ENCODE measurements at places on chromosomes 6 and 20.

DNA sequence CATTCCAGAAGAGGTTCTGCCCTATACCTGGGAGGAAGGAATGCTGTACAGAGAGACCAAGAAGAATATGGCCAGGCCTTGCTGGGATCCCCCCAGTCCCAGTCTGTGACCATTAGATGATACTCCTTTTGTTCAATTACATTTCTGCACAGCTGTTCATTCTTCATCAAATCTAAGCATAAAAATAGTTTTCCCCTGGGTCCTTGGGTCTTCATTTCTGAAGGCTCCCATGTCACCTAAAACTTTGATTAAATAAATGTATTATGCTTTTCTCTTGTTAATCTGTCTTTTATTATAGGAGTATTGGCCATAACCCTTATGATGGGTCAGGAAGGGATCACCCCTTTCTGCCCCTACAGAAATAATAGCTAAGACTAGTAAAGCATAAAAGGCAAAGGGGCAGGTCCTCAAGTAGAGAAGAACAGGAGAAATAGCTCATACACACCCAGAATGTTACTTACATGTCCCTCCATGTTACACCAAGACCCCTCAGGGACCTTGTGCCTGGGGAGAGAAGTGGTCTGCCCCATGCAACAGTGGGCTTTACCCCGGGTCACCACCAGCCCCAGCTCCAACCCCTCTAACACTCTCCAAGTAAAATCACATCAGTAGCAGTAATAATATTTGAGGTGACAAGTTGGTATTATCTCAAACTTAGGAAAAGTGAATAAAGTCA is 2.1 kb upstream of the LTA start:
- DNase-seq, result no peak

DNA sequence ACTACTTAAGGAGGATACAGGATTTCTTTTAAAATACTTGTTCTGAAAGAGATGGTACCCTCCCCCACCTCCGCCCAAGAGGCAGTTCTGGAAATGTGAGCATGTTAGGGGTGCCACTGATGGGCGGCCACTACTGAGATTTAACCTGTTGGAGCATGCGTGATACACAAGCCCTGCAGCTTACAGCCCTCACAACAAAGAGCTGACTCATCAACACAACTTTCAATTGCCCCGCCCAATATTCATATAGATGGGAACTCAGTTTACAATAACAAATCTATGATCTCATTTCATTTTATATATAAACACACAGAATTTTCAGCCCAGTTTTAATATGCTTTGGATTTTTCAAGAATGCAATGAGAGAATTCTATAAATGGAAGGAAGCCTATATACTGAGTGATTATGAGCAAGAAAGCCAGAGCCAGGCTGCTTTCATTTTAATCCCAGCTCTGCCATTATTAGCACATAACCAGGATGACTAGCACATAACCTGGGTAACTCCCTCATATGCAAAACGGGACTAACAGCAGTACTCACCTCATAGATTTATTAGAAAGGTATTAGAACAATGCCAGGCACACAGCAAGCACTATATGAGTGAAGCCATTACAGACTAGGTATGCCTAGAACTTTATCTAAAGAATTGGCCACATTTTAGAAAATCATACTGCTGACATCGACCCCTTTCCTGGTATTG is 45.6 kb upstream of the IPCEF1 start:
- no peak for DNase-seq

GRCh38 chr6:154710689-154711088 is 22.5 kb upstream of the SCAF8 start:
- no peak for DNase-seq

- no peak for DNase-seq
Observed at GRCh38 chr6:136521427-136521826, 28.8 kb downstream of the MAP7 start.

DNA sequence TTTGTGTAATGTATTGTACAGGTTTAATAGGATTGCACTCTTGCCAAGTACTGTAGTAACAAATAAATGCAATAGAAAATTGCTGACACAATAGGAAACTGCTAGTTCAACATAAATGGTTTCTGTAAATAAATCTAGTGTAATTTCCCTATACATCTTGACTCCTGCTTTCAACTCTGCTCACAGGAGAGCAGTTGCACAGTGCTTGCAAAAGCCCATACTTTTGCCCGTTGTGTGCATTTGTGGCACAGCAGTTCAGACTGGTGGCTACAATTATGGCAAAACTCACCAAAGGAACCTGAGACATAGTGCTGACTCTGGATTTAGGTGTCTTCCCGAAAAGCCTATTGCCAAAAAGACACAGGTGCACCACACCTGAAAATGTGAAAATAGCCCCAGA is 953.3 kb upstream of the SLC35B3 start:
- no peak for DNase-seq

GRCh38 chr6:50689210-50689609 is 24.1 kb upstream of the TFAP2D start:
- no peak for DNase-seq

DNA sequence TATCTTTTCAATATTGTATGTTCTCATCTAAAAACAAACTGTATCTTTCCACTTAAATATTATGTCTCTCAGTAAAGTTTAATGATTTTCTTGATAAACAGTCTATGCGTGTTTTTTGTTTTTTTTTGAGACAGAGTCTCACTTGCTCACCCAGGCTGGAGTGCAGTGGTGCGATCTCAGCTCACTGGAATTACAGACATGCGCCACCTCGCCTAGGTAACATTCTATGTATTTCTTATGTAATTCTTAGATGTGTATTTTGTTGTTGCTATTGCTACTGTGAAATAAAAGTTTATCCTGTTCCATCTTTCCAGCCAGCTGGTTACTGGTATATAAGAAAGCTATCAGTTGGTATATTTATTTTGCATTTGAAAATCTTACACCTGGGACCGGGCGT is 29.4 kb downstream of the ABHD12 start:
- no peak for DNase-seq

GRCh38 chr6:50724381-50725124 is 11.2 kb downstream of the TFAP2D start:
- no peak for DNase-seq

- DNase-seq, result no peak
Observed at GRCh38 chr6:153873541-153873940, 165.5 kb upstream of the OPRM1 start.

DNA sequence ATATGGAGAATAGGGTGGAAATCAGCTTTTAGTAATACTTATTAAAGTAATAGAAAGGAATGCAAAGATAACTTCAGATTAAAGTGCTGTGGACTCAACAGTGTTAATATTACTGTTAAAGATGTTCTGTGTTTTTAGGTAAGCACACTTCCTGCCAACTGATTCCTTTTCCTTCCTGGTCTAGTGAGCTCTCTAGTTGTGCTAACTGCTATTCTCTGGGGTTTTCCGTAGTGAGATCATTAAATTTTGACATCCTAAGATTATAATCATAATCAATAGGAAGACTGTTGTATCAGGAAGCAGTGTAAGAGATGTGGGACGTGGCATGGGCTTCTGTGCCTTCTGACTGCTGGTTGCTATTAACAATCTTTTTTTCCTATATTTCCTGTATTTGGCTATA is 1.2 kb upstream of the TMEM217 start:
- no peak for DNase-seq

GRCh38 chr6:385614-386013 is 5.9 kb upstream of the IRF4 start:
- DNase-seq, result no peak

- no peak for DNase-seq
Observed at GRCh38 chr6:100176311-100176950, 182.4 kb upstream of the MCHR2 start.

GRCh38 chr20:38170826-38171674 is 6.0 kb upstream of the TGM2 start:
- DNase-seq, result no peak

DNA sequence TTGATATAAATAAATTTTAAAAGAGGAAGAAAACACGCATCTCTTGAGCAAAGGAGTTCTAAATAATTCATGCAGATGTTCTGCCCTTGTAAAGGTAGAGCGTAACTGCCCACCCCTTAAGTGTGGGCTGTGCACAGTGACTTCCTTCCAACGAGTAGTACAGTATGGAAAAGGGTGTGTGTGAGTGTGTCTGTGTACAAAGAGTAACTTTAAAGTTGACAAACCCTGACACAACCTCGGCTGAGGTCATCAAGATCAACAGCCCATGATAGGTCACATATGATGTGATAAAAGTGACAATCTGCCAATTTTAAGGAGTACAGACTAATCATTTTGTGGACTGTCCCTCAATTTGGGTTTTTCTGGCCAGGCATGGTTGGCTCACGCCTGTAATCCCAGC is 225.7 kb downstream of the ATXN1 start:
- DNase-seq, result no peak

DNA sequence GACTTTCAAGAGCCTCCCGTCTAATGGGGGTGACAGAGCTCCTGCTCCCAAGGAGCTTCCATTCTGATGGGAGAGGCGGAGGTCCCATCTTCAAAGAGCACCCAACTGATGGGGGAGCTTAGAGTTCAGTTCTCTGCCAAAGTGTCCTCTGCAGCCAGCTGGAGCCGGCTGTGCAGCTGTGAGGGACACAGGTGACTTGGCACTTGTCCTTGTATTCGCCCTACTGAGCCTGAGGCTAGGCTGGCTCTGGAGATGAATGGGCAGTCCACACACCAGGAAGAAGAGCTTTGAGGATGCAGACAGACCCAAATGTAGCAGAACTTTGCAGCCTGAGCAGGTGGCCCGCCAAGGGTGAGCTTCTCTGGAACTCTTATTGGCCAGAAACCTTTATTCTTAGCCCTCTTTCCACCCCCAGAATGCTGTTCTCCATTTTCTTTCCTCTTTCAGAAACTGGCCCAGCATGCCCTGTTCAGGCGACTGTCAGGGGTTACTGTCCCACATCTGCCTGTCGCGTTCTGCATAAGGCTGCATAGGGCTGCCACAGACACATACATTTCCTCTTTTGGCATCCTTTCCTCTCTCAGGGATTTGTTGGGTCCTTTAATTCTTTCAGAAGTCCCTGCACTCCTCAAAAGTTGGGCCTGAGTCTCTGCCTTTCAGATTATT is 108.7 kb upstream of the LRFN2 start:
- no peak for DNase-seq

DNA sequence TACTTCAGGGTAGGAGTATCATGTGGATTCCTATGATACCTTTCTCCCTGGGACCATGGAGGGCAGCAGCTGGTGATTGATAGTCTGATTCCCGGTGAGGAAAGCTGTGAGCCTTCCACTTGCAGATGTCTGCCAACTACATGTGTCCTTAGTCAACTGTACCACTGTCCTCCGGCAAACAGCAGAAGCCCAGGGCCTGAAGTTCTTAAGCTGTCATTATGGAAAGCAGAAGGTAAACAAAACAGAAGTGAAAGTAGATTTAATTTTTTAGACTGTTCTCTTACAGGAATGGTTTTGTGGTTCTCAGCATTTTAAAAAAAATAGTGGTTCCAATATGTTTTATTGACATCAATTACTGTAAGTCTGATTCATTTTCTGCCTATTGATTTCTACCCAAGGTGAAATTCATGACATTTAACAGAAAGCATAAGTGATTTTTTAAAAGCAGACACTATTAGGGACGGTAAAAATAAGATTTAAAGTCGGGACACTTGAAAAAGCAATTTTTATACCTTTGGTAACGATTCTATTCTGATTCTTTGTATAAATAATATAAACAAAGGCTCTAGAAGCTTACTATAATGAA is 36.6 kb downstream of the PTPN1 start:
- no peak for DNase-seq

- DNase-seq, result no peak
Observed at GRCh38 chr6:7905416-7905815, 5.2 kb downstream of the TXNDC5 start.

GRCh38 chr6:15457121-15457650 is 205.6 kb downstream of the DTNBP1 start:
- DNase-seq, result no peak

- DNase-seq, result no peak
Observed at GRCh38 chr6:150146436-150146835, 3.6 kb downstream of the PPP1R14C start.

DNA sequence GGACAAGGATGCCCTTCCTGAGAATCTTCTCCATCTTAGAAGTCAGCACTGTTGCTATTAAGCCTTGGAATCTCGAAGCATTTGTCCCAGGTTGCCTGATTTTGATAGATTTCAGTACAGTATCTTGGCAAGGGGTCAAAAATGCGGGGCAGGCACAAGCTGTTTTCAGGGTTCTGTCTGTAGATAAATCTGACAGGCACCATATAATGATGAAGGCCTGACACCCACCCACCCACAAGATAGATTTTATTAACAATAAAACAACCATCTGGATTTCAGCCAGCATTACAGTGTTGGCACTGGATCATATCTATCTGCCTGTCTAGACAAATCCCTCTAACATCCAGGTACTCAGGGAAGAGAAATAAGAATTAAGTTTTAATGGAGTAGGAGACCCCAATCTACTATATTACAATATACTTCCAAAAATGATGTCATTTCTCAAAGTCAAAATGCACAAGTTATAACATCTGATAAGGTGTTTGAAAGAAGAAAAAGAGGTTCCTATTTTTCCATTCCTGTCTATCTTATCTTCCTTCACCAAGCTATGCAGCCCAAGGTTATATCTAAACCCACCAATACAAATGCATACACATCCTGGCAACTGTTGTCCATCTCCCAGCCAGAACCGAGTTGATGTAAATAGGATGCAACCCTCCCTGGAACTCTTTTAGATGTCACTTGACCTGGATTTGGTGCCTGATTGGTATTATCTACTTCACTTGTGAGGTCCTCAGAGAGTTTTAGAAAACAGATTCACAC is 10.7 kb downstream of the NEDD9 start:
- no peak for DNase-seq

- no peak for DNase-seq
Observed at GRCh38 chr6:123945386-123945785, 141.7 kb downstream of the NKAIN2 start.

DNA sequence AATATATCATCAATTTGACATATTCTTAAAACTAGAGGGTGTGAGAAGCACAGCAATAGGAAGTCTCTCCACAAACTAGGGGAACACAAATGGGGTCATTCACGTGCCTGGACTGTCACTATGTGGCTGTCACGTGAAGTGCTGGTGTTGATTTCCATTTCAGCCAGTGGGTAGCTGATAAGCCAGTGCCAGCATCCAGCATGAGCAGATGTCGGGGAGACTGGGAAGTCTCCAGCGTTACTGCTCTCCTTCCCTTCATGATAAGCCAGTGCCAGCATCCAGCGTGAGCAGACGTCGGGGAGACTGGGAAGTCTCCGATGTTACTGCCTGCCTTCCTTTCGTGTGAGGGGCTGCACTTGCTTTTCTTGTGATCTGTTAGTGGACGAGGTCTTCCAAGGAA is 5.6 kb upstream of the SLC17A9 start:
- DNase-seq, result no peak

GRCh38 chr6:24451581-24452388 is 37.6 kb downstream of the GPLD1 start:
- no peak for DNase-seq

- DNase-seq, result no peak
Observed at GRCh38 chr20:60728705-60729104, 523.4 kb upstream of the CDH4 start.

Data from stimulated activated CD4-positive, alpha-beta T cell treated with anti-CD3 and anti-CD28 coated beads, TNF-alpha, amount 100 ng/mL, for 1 hour (primary cell).